Chondrocyte (in vitro differentiated cells): ENCODE measurements at places on chromosomes 7 and 10. TPM values are rescaled to one million over a fixed set of nuclear protein-coding genes. Genes with fewer than 3 reads are reported as not detected.

- H3K4me3 ChIP-seq: no peak overlapping the region
- DNase-seq: no peak
- no peaks in the 10 kb centered on the region for H3K27me3 ChIP-seq
Measured at GRCh38 chr10:94037286-94037685, 43.6 kb downstream of the PLCE1 start.

- peaks cover 31% of the 10 kb centered on the region for H3K4me1 ChIP-seq
- no peaks in the 10 kb centered on the region for H3K27me3 ChIP-seq
- DNase-seq: no peak
- no peak overlapping the region for H3K4me3 ChIP-seq
- H3K27ac ChIP-seq: no peak overlapping the region
- no peaks in the 10 kb centered on the region for H3K36me3 ChIP-seq
Measured at GRCh38 chr10:60372436-60372835, 17.2 kb downstream of the ANK3 start.

Gene BTAF1
- 26.2 to 32.8 TPM (median 26.7 TPM) in 3 replicates for total RNA-seq

GRCh38 chr10:49119746-49120145 lies 4.4 kb upstream of the VSTM4 start:
- DNase-seq: no peak
- H3K27ac ChIP-seq: no peak overlapping the region
- H3K27me3 ChIP-seq: peaks cover 3% of the 10 kb centered on the region
- no peak overlapping the region for H3K4me3 ChIP-seq
- H3K36me3 ChIP-seq: no peaks in the 10 kb centered on the region

DNA sequence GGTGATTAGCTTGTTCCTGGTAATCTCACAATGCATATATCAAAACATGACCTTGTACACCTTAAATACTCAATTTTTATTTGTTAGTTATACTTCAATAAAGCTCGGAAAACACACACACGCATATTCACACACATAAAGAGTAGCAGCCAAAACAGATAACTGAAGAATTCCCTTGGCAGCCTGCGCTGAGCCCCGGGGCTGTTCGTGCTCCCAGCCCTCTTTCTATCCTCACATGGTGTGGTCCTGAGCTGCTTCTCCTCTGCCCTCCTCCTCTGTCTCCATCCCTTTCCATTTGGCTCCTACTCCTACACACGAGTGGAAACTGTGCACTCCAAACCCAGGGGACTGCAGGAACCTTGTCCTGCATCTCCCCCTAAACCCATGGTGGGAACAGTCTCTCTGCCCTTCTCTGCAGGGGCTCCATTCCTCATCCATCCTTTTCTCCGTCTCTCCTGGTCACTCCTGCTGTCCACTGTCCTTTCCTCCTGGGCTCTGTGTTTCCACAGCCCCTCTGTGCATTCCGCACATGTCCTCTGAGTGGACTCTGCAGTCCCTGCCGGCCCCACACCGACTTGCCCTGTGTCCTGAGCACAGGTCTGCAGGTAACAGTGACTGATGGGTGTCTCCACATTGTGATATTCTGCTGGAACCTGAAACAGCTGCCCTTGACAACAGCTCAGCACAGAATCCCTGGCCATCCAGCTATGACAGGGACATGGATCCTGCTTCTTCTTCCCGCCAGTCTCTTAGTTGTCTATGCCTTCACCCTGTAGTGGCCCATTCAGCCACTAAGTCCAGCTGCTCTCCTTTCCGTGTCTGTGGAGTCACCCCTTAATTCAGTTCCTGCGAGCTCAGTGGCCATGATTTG lies 216.8 kb upstream of the ZNF32 start:
- no peak overlapping the region for H3K27ac ChIP-seq
- no peak overlapping the region for H3K4me3 ChIP-seq

Gene TRIL
- 0.92 to 1.7 TPM (median 0.92 TPM) in 3 replicates for total RNA-seq

Gene RNF148
- total RNA-seq: not detected in 3 replicates

Gene ANKRD61
- total RNA-seq: not detected in 3 replicates

GRCh38 chr7:30688718-30689221 lies 6.5 kb upstream of the CRHR2 start:
- peaks cover 5% of the 10 kb centered on the region for H3K4me1 ChIP-seq
- H3K27ac ChIP-seq: no peak overlapping the region
- H3K27me3 ChIP-seq: peaks cover 60% of the 10 kb centered on the region
- H3K36me3 ChIP-seq: no peaks in the 10 kb centered on the region
- no peak for DNase-seq

Gene EVX1
- total RNA-seq: not detected in 3 replicates

Gene EGR2
- 11.7 to 17.8 TPM (median 11.9 TPM) in 3 replicates for total RNA-seq

DNA sequence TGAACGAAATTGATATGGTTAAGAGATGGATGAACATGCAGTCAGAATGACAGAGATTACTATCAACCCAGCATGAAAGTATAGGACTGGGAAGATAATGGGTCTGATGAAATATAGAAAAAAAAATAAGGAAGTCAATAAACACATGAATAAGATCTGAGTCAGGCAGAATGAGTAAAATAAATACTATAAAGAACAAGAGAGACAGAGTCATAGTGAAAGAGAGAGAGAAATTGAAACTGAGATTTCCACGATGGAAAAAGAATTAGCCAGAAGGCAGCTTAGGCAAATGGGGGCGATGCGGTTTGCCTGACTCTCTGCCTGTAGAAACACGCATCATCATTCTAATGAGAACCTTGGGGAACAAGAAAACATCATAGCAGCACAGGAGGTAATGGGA lies 26.6 kb downstream of the SEMA3D start:
- DNase-seq: no peak
- no peak overlapping the region for H3K4me3 ChIP-seq
- no peaks in the 10 kb centered on the region for H3K36me3 ChIP-seq
- peaks cover 5% of the 10 kb centered on the region for H3K4me1 ChIP-seq
- H3K27me3 ChIP-seq: no peaks in the 10 kb centered on the region
- H3K27ac ChIP-seq: no peak overlapping the region

DNA sequence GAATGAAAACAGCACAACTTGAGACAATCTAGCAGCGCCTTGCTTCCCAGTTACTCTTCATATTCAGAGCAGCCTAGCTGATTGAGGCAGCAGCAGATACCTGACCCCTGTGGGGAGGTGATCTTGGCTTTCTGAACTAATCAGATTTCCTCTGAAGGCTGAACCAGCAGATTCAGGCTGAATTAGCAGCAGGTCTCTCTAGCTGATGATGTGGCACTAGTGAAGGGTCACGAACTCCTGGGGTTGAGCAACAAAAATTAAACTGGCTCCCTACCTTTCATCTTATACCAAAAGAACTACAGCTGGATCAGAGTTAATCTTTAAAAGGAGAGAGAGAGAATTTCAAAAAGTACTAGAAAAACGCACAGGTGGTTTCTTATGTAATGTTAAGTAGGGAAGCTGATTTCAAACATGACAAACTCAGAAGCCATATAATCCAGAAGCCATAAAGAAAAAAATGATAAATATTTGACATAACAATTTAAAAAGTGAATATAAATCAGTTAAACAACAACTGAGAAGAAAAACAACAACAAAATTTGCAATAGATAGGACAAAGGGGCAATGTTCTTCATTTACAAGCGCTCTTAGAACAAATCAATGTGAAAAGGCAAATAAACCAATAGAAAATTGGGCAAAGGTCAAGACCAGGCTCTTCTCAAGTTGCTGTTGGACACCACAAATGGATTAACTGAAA lies 13.5 kb downstream of the SLC25A13 start:
- H3K27ac ChIP-seq: no peak overlapping the region
- no peak overlapping the region for H3K4me3 ChIP-seq
- no peak for DNase-seq
- H3K36me3 ChIP-seq: no peaks in the 10 kb centered on the region
- H3K4me1 ChIP-seq: peaks cover 17% of the 10 kb centered on the region

- H3K27ac ChIP-seq: no peak overlapping the region
- peaks cover 14% of the 10 kb centered on the region for H3K4me1 ChIP-seq
- H3K36me3 ChIP-seq: peaks cover 16% of the 10 kb centered on the region
Measured at GRCh38 chr10:70430493-70431445, 10.7 kb downstream of the NODAL start.

GRCh38 chr10:7300384-7300971 lies 110.4 kb downstream of the SFMBT2 start:
- no peaks in the 10 kb centered on the region for H3K36me3 ChIP-seq
- peak overlapping the region; percentile 38 for H3K27ac ChIP-seq
- DNase-seq: no peak
- no peak overlapping the region for H3K4me3 ChIP-seq

DNA sequence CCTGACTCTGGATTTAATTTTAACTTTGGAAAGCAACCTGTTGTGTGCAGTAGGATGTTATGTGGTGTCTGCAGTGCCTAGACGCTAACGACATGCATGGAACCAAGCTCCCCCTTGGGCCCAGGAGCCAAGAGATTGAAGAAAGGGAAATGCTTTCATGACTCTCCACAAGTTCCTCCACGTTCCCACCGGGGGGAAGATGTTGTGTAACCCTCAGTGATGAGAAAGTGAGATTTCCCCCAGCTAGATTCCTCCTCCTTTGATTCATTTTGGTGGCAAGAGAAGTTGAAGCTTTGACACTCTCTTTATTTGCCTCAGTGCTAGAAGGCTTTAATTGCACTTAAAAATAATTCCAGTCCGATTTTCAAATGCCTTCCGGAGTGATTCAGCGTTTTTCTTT lies 157.9 kb upstream of the INSYN2A start:
- no peak overlapping the region for H3K4me3 ChIP-seq
- H3K27me3 ChIP-seq: no peaks in the 10 kb centered on the region
- H3K36me3 ChIP-seq: peaks cover 8% of the 10 kb centered on the region

Gene MSMB
- not detected in 3 replicates for total RNA-seq

- no peak overlapping the region for H3K4me3 ChIP-seq
- H3K36me3 ChIP-seq: peaks cover 6% of the 10 kb centered on the region
- DNase-seq: no peak
- H3K4me1 ChIP-seq: no peaks in the 10 kb centered on the region
- no peaks in the 10 kb centered on the region for H3K27me3 ChIP-seq
Measured at GRCh38 chr7:113268757-113269156, 150.4 kb upstream of the SMIM30 start.

Gene SND1
- total RNA-seq: 229 to 285 TPM (median 239 TPM) in 3 replicates

DNA sequence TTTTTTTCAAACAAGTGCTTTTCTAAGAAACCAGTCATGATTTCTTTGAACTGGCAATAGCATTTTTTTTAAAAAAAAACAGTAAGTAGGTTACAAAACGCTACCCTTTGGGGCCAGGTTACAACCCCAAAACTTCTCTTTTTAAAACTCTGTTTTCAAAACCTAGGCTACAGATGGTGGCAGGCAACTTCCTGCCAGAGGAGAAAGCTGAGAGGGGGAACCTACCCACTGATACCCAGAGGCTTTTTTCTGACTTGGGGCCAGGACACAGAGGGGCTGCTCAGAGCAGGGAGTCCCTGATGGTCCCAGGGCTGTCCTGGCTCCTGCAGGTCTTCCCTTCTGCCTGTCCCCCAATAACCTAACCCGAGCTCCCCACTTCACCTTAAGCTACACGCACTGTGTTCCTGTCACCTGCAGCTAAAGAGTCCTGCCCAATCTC lies 6.9 kb downstream of the STN1 start:
- H3K27ac ChIP-seq: peak overlapping the region; percentile 18
- H3K36me3 ChIP-seq: no peaks in the 10 kb centered on the region
- peaks cover 53% of the 10 kb centered on the region for H3K4me1 ChIP-seq
- H3K4me3 ChIP-seq: no peak overlapping the region
- H3K27me3 ChIP-seq: no peaks in the 10 kb centered on the region

Gene H2BK1
- total RNA-seq: not detected in 3 replicates

DNA sequence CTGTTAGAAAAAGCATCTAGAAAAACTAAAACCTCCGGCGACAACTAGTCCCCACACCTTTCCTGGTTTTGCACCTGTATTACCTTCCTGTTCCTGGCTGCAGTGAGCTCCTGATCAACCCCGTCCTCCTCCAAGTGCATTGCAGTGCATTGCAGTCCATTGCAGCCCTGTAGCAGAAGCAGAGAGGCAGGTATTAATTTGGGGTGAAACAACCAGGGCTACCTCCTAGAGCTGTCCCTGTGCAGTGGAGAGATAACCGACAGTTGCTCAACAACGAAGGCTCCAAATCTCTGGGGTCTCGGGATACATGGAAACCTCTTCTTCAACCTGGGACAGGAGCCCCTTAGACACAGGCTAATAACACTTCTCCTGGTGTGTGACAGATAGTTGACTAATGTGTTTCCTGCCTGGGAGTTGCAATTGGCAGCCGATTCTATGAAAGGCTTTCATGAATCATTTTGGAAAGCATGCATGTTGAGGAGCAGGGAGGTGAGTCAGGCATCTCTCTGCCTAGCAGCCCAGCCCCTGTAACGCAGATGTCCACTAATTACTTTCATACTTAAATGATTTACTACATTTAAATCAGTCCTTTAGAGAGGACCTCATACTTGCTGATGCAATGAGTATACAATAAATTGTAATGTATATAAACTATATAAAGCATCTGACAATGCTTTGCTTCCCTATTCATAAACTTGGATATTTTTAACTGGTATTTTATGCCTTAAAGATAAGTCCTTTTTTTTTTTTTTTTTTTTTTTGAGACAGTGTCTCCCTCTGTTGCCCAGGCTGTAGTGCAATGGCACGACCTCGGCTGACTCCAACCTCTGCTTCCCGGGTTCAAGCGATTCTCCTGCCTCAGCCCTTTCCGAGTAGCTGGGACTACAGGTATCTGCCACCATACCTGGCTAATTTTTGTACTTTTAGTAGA lies 59.0 kb downstream of the PRR15 start:
- no peaks in the 10 kb centered on the region for H3K36me3 ChIP-seq
- peak overlapping the region; percentile 95 for H3K27ac ChIP-seq
- no peak for DNase-seq
- H3K4me1 ChIP-seq: peaks cover 18% of the 10 kb centered on the region

Gene FAM107B
- 13.8 to 29.6 TPM (median 29.1 TPM) in 3 replicates for total RNA-seq

Gene TUBB8
- total RNA-seq: 0.22 TPM in 1 of 3 replicates, not detected in the others

Gene RSPH10B
- total RNA-seq: not detected in 3 replicates

- H3K36me3 ChIP-seq: peaks cover 6% of the 10 kb centered on the region
- no peaks in the 10 kb centered on the region for H3K27me3 ChIP-seq
- peak overlapping the region; percentile 89 for H3K27ac ChIP-seq
- no peak overlapping the region for H3K4me3 ChIP-seq
- no peak for DNase-seq
Measured at GRCh38 chr10:30974773-30975415, 56.8 kb downstream of the ZNF438 start.

- H3K4me3 ChIP-seq: no peak overlapping the region
- H3K4me1 ChIP-seq: no peaks in the 10 kb centered on the region
- no peak for DNase-seq
- no peaks in the 10 kb centered on the region for H3K36me3 ChIP-seq
Measured at GRCh38 chr7:136845899-136846465, 22.5 kb upstream of the CHRM2 start.

DNA sequence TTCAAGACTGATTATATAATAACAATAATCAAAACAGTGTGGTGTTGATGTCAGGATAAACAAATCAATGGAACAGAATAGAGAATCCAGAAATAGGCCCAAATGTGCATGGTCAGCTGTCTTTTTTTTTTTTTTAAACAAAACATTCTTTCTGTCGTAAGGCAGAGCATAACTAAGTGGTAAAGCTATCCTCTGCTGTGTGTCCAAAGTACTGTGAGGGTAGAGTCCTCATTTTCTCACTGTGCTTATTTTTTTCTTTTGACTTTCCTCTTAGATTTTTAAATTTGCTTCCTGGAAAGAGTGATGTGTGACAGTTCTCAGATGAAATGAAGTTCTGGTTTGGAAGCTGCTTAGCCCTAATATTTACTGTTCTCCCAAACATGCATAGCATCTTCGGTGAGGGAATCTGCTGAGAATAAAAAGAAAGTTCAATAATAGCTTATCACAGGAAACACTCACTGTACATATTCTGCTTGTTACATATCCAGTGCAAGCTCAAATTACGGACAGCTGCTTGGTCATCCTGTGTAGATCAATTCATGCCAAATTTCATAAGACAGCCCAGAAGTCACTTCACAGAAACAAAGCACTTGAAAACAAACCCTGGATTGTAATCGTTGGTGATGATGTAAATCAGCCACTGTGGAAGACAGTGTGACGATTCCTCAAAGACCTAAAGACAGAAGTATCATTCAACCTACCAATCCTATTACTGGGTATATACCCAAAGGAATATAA lies 423.9 kb downstream of the NEBL start:
- H3K27me3 ChIP-seq: no peaks in the 10 kb centered on the region
- H3K27ac ChIP-seq: peak overlapping the region; percentile 80
- DNase-seq: no peak
- H3K4me1 ChIP-seq: peaks cover 17% of the 10 kb centered on the region
- H3K4me3 ChIP-seq: no peak overlapping the region

Gene NYAP1
- total RNA-seq: 0.77 to 0.95 TPM (median 0.87 TPM) in 3 replicates
